ENCODE measurements at places on chromosomes 13 and 19.
A peak's percentile ranks its signal among the peaks of the same experiment; 100 is the strongest.

DNA sequence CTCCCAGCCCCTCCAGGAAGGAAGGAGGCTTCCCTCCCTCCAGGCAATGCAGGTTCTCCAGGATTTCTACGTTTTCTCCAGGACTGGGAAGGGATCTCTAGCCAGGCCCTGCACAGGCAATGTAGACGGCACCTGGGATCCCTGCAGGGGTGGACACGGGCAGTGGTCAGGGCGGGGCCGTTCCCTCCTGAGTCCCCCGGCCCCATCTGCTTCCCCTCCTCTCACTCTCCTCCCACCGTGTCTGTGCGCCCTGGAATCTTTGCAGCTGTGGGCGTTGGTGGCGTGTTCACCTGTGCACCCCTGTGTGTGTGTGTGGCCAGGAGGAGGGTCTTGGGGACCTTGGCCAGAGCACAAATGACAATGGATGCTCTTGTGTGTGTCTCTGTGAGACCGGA is 10.0 kb downstream of the NRTN start:
- DNase-seq: no peak

DNA sequence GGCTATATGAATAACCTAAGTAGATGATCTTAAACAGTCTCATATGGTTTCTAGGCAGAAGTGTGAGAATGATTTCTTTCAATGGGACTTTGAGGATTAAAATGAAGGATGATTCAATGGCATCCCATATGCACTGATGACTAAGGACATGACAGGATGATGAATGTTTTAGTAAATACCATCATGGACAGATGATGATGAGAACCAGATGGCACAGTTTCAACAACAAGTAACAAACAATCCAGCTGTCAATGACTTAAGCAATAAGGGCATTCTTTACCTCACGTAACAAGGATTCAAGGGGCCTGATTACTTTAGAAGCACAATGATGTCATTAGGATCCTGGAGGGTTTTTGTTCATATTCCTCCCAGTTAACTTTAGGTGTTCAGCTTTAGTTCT is 2678.4 kb downstream of the PCDH9 start:
- DNase-seq: peak; percentile 98

- DNase-seq: no peak
These were observed 36.8 kb downstream of the ACSBG2 start for GRCh38 chr19:6172074-6172863.

DNA sequence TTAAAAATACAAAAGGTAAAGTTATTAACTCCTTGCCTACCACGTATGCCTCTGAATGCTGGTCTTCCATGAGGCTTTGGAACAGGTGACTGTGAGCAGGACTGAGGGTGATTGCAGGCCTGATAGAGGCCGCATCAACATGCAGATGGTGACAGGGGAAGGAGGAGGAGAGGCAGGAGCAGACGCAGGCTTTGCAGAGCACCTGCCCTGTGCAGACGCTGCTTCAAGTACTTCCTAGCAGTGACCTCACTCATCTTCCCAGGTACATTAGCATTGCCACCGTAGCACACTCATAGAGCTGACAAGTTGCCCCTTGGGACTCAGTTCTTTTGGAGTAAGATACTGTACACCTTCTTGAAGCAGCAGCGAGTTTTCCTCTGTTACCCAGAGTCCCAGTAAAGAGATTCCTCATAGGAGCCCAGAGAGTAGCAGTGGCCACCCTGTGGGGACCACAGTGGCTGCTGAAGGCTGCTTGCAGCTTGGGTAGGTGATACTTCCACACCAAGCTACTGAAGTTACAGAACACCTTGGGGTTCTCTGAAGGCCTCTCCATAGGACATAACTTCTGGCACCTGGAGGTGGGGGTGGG is 56.0 kb downstream of the ZNF536 start:
- DNase-seq: no peak

DNA sequence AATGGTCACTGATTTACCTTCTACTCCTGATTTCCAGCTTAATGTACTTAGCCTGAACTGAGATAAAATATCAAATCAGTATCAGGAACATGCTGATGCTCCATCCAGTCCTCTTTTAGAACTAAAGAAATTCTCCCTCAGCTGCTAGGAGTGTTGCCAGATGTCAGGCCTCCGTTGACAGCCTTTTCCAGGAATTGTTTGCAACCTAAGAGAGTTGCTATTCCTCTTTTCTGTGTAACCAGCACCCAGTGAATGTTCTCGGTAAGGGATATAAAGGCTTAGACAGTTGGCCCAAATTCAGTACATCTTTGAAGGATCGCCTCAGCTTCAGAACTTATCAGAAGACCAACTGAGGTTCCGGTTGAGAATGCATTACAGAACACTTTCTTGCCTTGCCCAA is 559.0 kb downstream of the PCDH17 start:
- no peak for DNase-seq

DNA sequence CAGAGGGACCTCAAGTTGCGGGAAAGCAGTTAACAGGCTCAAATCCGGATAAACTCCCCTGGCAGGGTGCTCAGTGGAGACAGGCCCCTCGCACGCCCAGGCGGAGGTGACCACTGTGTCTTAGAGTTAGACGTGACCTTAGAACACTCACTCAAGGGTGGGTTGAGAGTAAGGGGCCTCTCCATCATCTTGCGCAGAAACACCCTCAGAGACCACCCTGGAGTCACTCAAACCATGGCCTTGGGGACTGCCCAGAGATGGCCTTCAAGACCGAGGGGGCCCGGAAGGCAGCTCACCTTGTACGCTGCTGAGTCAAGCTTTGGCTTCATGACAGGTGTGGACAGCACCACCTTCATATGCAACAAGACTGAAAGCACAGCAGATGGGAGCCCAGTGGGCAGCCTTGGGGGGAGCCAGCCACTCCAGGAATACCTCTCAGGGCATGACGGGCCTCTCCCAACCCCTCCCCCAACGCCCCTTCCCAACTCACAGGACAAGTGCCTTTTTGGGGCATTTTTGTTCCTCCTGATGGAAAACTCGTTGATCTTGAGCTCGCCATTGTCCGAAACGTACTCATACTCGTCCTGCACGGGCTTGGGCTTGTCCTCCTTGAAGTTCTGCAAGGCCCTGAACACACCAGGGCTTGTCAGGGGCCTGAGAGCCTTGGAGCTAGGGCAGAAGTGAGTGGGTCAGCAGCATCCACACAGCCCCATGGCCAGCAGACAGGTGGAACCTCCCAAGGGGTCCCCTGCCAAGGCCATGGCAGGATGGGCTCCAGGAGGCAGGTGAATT is 229.2 kb downstream of the TUBA3C start:
- no peak for DNase-seq

DNA sequence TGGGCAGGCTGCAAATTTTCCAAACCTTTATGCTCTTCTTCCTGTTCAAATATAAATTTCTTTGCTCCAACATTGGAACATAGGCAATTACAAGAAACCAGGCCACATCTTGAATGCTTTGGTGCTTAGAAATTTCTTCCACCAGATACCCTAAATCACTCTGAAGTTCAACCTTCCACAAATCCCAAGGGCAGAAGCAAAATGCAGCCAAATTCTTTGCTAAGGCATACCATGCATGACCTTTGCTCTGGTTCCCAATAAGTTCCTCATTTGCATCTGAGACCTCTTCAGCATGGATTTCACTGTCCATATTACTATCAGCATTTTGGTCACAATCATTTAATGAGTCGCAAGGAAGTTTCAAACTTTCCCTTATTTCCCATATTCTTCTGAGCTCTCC is 130.9 kb downstream of the DIAPH3 start:
- DNase-seq: peak; percentile 27

DNA sequence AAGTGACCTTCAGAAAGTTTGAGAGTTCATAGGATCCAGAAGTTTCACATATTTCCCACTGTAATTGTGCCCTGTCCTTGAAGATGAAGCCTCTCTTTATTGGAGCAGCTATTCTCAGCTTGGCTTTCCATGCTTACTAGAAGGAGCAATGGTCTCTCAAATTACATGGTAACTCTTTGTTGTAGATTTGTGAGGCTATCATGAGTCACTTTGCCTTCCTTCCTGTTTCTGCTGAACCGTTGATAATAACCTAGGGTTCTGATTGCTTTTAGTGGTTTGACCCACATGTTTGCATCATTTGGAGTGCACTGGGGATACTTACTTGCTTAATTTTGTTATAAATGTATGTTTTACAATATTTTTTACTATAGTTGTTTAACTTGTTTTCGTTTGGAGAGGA is 772.9 kb upstream of the SLITRK6 start:
- DNase-seq: peak; percentile 42

GRCh38 chr19:23561341-23561740 is 125.7 kb downstream of the ZNF675 start:
- DNase-seq: no peak

GRCh38 chr13:70415136-70415535 is 306.9 kb upstream of the KLHL1 start:
- no peak for DNase-seq

DNA sequence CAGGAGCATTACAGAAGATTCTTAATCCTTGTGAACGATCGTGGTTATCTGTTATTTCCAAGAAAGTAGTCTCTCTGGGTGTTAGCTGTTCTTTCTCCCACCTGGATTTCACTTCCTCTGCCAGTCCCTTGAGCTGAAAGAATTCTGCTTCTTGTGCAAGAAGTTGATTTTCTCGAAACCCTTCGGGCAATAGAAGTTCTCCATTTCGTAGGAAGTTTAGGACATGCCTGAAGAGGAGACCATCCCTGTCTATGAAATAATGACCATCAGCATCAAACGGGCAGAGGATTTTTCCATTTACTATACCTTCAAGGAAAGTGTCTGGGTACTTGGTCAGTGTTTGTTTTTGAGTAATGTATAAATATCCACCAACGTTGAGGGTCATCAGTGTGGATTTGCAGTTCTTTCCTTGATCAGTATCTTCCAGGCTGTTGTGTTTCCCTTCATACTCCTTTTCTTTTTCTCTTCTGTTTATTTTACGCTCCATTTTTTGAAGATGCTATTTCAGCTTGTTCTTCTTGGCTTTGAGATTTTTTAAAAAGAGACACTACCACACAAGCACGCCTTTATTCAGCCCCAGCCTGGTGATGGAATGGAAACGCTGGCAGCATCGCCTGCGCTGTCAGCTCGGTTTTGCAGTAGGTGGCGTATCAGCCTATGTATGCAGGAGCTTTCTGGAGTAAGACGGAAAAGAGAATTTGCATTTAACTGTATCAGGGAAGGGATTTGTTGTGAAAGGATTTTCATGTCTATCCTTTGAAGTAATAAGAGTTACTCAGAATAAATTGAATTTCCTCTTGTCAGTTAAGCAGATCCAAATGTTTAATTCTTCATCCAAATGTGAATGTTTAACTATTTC is 6.5 kb downstream of the KCTD4 start:
- DNase-seq: peak; percentile 42

- DNase-seq: no peak
These were observed 106.6 kb downstream of the MZT1 start for GRCh38 chr13:72620874-72621273.

GRCh38 chr19:12733369-12734214 is 892 bp downstream of the TRIR start:
- DNase-seq: peak; percentile 60

DNA sequence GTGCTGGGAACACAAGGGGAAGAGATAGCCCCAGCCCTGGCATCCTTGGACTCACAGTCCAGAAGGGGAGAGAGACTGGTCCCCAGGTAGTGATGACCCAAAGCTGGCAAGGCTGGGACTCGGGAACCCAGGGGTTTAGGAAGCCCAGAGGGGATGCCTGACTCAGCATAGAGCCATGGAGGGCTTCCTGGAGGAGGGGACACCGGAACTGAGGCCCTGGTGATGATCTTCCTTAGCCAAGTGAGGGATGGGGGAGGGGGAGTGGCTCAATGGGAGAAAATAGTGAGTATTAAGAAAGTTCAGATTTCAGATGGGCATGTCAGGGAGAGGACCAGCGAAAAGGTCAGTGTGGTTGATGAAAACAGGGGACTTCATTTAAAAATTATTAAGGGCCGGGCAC is 26.8 kb downstream of the EXOC3L2 start:
- DNase-seq: no peak

- DNase-seq: peak; percentile 47
These were observed 5.7 kb upstream of the MRPS31 start for GRCh38 chr13:40776681-40777165.

- no peak for DNase-seq
These were observed 45.8 kb upstream of the ZNF536 start for GRCh38 chr19:30326393-30326710.

DNA sequence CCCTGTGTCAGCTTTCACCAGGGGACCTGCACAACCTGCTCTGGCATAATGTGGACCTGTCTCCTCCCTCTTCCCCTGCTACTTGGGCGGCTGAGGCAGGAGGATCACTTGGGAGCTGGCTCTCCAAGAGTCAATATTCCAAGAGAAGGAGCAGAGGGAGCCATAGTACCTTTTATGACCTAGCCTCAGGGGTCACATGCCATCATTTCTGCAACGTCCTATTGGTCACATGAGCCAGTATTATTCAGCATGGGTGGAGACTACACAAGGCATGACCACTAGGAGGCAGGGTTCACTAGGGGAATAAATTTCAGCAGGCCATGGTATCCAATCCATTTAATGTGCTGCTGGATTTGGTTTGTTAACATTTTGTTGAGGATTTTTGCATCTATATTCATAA is 12.0 kb upstream of the SHFL start:
- DNase-seq: peak; percentile 20

GRCh38 chr19:15210323-15210781 is 9.6 kb upstream of the NOTCH3 start:
- DNase-seq: peak; percentile 43

DNA sequence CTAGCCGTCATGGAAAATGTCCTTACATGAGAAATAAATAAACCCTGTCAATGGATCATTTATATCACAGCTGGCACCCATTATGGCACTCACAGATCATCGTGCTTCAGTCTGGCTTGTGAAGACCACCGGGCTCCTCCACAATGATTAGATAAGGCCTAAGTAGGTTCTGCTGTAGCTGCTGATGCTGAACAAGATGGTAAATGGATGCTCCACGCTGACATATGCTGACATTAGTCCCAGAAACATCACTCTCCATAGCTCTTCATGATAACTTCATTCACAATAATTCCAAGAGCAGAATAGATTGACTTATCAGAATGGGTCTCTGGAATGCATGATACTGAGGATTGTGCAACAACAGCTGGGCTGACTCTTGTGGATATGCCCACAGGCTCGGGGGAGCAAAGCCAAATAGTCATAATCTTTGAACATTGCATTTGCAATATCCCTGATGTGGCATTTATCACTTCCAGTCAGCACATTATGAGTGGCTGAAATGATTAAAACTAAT is 63.8 kb upstream of the RXFP2 start:
- peak; percentile 49 for DNase-seq

DNA sequence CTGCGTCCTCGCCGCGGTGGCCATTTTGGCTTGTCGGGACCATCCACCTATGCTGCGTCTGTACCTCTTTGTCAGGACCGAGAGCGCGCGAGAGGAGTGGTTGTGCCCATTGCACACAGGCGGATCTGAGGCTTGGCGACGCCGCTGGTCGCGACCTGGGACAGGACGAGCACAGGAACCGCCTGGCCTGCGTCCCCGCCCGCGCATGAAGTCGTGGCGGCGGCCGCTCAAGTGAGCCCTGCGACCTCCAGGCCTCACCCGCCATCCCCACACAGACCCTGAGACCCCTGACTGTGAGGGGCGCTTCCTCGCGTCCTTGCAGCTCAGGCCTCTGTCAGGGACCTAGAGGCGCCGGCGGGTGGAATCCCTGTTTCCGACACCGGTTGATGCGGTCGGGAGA is 16.8 kb downstream of the ZNF586 start:
- DNase-seq: no peak

Measured in fibroblast of skin of right quadriceps (primary cell).